ENCODE measurements at places on chromosomes 11 and 22.

GRCh38 chr11:38296211-38296776 is 1698.3 kb upstream of the RAG2 start:
- DNase-seq: no peak

- DNase-seq: peak; percentile 22
Measured at GRCh38 chr11:116963813-116964212, 126.4 kb upstream of the APOA1 start.

GRCh38 chr11:125356797-125357196 is 139.3 kb downstream of the FEZ1 start:
- DNase-seq: no peak

DNA sequence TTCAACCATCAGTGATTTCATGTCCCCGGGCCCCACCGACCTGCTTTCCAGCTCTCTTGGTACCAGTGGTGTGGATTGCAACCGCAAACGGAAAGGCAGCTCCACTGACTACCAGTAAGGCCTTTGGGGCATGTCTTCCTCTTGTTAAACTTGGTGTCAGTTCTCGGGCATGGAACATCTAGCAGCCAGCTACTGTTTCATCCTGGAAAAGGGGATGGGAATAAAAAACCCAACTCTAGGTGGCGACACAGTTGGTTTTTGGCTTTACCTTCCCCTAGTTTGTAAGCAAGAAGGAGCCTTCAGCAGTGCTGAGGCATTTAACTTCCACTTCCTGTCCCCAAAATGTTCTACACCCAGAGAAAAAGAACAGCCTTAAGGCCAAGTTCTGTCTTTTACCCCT is 76.7 kb downstream of the BMAL1 start:
- peak; percentile 37 for DNase-seq

DNA sequence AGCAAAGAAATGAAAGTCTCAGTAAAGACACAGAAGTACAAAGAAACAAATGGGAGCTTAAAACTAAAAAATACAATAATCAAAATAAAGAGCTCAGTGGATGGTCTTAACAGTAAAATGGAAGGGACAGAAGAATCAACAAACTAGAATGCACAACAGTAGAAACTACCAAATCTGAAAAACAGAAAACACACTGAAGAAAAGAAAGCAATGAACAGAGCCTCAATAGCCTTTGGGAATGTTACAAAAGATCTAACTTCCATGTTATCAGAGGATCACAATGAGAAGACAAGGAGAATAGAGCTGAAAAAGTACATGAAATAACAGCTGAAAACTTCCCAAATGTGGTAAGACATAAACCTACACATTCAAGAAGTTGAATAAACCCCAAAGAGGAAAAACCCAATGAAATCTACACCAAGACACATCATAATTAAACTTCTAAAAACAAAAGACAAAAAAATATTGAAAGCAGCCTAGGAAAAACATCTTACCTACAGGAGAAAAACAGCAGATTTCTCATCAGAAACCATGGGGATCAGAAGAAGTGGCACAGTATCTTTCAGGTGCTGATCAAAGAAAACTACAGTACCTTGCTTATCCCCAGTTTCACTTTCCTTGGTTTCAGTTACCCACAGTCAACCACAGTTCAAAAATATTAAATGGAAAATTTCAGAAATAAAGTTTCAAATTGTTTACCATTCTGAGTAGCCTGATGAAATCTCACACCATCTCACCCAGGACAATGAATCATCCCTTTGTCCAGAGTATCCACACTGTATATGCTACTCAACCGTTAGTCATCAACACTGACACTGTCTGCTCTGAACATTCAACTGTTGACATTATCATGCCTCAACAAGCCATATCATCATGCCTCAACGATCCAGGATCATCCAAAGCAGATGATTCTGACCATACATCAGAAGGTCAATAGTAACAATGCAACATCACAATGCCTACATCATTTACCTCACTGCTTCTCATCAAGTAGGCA is 22.2 kb downstream of the RRAS2 start:
- peak; percentile 98 for DNase-seq

DNA sequence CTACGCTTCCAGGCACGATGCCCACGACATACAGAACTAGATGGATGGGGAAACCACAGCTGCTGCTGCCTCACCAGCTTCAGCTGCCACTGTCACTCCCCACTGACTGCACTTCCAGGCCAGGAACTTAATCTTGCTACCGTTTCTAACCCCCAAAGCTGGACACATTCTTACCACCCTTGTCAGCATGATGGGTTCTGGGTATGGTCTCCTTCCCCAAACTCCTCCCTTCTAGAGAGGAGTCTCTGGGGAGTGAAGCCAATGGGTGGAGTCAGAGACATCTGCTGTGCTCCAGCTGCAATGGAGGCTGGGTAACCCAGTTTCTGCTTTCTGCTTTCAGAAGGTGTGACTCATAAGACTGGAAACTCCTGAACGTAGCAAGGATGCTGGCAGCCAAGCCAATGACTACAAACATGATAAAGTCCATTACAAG is 87.0 kb upstream of the THY1 start:
- DNase-seq: peak; percentile 88

DNA sequence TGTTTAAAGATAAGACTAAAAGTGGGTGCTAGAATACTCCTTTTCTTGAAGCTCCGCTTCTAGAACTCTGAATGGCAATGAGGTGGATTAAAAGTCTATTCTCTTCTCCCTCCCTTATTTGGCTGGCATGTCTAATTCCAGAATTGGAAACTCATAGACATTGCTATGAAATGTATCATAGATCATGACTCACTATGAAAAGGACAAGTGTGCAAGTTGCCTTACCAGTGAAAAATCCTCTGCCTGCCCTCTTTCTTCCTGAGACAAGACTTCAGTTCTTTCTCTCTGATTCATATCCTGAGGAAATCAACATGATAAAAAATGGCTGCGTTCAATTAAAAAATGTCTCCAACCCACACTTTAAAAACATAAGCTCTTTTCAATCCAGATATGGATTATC is 73.2 kb upstream of the BLID start:
- peak; percentile 98 for DNase-seq

GRCh38 chr11:71381781-71382505 is 66.2 kb downstream of the DHCR7 start:
- DNase-seq: no peak

DNA sequence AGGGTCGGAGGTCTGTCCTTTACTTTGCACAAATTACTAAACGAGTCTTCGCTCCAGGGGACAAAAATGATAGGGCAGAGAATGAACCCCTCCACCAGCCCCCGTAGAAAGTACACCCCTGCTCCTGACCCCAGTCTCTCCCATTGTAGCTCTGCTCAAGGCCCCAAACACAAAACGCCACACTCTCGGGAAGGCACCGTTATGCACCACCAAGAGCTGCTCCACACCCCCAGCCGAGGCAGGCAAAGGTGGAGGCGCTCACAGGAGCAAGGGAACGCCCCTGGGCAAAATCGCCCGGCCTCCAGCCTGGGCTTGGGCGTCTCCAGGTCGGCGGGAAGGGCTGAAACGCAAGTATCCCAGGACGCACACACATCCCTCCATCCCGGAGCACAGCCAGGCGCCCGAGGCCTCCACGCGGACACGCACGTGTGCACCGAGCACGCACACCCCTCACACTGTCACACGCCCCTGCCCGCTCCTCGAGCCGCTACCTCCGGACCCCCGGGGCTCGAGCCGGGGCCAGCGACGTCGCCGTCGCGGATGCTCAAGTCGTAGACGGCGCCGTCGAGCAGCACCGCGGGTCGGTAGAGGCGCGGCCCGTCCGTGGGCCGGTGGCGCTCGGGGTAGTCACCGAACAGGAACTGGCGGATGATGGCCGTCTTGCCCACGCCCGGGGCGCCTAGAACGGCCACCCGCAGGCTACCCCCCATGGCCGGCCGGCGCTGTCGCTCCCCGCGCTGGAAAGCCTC is 786 bp downstream of the RASL10A start:
- DNase-seq: peak; percentile 30

DNA sequence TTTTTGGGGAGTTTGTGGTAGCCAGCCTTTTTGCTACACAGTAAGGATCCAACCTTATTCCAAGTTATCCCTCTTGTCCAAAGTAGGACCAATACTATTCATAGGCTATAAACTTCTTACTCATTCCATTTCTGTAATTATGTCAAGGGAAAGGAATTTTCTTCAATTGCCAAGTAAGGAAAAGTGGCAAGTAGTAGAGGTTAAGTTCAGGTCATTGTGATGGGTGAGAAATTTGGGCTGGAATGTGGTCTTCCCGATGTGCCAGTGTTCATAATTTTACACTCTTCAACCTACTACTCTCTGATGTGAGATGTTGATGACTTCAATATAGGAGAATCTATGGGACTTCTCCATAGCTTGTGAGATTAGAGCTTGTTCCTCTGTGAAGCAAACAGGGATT is 648.8 kb downstream of the METTL15 start:
- peak; percentile 89 for DNase-seq

GRCh38 chr11:102393272-102393730 is 46.3 kb downstream of the BIRC2 start:
- DNase-seq: no peak

- no peak for DNase-seq
Measured at GRCh38 chr11:6746086-6746618, 25.6 kb downstream of the OR2AG2 start.

- no peak for DNase-seq
Measured at GRCh38 chr11:74818283-74818946, 69.8 kb downstream of the RNF169 start.

DNA sequence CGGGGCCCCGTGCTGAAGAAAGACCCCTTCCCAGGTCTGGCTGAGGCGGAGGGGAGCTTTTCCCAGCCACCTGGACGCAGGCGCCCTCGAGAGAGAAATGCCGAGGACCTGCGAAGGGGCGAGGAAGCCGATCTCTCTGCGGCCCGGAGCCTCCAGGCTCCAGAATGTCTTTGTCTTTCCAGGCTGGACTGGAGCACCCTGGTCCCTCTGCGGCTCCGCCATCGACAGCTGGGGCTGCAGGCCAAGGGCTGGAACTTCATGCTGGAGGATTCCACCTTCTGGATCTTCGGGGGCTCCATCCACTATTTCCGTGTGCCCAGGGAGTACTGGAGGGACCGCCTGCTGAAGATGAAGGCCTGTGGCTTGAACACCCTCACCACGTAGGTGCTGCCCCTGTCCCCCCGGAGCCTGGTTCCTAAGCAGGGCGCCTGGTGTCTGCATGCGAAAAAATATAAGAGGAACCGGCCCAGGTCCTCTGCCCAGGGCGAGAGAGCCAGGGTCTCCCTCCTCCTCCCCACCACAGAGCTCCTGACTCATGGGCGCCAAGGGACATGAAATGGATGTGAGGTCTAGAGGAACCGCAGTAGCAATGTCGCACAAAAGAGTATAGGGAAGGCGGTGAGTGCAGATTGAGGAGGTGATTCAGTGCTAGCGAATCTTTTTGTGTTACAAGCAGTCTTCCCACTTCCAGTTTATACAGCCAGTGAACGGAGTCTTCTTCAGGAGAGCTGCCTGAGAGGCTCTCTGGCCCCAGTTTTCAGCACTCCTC is 11.0 kb downstream of the GLB1L2 start:
- no peak for DNase-seq

GRCh38 chr22:45640941-45641621 is 30.6 kb upstream of the ATXN10 start:
- no peak for DNase-seq

DNA sequence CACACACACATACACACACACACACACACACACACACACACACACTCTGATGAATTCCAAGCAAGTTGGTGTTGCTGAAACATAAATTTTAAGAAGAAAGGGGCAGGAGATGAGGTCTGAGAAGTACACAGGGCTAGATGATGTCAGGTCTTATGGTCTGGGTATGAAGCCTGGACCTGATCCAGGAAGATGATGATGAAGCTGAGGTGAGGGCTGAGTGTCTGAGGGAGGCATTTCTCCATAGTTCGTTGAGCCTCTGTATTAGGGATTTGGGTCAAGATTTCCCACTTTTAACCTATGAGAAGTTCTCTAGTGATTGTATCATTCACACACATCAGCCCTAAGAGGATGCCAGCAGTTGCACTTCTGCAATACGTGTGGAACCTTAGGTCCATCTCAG is 32.6 kb downstream of the KREMEN1 start:
- no peak for DNase-seq

Measured in ELR (cell line).